ENCODE measurements at places on chromosomes 12 and 14.

GRCh38 chr14:78535041-78535440 is 364.9 kb downstream of the NRXN3 start:
- DNase-seq, result no peak

DNA sequence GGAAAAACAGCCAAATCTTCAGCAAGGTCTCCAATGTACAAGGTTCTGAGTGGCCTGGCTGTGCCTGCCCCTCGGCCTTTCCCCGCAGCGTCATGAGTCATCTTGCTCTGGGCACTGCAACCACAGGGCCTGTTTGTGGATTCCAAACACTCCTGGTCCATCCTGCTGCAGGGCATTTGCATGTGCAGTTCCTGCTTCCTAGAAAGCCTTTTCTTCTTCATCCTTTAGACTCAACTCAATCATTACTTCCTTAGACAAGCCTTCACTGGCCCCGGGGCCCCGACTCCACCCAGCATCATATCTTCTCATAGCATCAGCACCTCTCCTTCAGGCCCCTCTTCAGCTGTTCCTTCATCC is 101.8 kb upstream of the EGLN3 start:
- DNase-seq, result no peak

DNA sequence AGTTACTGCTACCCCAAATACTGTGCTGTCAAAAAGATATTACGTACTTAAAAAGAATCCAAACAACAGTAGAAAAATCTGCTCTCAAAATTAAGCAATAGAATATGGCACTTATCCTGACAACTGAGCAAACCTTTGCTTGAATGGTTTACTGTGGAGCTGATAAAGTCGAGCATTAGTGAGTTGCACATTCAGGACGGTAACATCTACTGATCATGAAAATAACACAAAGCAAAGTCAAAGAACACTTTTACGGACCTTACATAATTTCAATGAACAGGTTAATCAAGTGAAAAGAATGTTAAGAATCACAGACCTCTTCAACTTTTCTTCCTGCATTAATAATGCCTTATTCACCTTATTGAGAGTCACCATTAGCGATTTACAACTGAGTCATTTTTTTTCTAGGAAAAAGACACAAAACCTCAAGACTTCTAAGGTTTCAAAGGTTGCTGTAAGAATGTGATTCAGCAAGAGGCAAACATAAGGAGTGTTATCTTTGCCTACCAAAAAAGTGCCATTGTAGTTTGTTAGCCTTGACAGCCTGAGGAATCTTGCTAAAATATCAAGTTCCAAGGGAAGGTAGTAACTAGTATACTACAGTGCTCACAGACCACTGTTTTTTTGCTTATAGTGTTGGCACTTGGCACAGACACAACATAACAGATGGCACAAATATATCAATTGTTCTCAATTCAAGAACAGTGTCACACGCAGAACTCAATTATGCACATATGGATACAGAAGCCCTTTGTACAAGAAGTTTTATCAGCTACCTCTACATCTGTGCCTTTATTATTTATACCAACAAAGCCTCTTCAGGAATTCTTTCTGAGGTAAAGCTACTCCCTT is 334.2 kb upstream of the RPL10L start:
- DNase-seq, result no peak

- DNase-seq, result no peak
Measured at GRCh38 chr12:54933376-54933775, 51.2 kb downstream of the TESPA1 start.

DNA sequence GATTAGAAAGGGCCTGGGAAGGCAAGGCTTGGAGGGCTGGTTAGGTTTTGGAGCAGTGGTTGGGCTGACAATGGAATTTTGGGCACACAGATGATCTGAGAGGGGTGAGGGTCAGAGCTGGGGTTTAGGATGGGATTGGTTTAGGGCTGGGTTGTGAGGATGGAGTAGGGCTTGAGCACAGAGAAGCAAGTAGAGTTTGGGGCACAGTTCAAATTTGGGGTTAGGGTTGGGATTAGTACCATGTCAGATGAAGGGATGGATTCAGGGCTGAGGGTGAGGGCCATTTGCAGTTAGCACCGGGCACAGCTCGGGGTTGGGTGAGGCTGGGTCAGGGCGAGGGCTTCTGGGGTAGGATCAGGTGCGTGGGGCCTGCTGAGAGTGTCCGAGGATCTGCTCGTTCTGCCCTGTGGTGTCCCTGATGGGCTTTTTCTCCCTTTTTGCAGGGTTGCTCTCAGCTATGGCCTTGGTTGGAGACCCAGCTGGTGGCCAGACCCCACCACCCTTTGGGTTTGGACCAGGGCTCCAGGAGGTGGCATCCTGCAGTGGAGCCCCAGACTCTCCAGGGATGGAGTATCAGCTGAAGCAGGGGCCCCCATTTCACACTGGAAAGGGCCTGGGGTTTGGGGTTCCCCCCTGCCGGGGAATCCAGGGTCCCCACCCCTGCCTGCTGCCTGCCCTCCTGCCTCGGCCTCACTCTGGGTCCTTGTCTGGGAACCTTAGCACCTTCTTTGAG is 45.6 kb downstream of the KRT80 start:
- DNase-seq, result no peak

GRCh38 chr12:72270246-72270645 is 1.9 kb upstream of the TRHDE start:
- no peak for DNase-seq

DNA sequence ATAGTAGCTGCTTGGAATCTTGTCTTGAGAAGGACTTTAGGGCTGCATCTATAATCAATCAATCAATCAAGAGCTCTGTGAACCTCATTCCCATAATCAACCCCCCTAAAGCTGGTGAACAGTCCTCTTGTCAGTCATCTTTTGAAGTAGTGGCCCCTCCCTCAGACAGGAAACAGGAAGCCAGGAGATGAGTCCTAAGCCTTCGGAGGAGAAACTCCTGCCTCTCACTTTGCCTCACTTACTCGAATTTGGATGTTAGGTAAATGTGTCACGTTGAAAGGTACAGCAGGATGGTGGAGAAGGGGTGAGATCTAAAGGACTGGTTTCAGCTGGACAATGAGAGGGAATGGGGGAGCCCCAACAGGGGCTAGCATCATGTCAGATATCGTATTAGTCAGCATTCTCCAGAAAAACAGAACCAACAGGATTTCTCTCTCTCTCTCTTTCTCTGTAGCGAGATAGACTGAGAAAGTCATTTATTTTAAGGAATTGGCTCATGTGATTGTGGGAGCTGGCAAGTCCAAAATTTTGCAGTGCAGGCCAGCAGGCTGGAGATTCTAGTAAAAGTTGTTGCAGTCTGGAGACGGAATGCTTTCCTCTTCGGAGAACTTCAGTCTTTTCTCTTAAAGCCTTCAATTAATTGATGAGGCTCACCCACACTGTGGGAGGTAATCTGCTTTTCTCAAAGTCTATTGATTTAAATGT is 144.4 kb upstream of the PWP1 start:
- no peak for DNase-seq

DNA sequence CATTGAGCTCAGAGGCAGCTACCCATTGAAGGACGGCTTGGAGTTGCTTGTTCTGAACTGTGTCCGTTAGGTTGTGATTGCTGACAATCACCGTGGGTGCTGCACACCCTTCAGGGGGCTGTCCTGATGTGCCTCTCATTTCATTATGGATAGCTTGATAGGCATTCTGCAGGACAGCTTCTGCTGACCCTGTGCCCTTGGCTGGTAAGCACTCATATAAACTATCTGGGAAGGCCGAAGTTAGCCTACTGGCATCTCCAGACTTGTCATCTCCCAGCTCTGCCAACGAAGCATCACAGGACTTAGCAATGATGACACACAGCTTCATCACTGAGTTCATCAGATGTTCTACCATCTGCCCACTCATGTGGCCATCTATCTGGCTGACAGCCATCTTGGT is 22.3 kb downstream of the AKAP3 start:
- DNase-seq, result no peak

GRCh38 chr12:106133136-106134087 is 5.3 kb downstream of the NUAK1 start:
- DNase-seq, result no peak

Data from GM12891 (cell line).